Stimulated activated CD4-positive, alpha-beta T cell treated with anti-CD3 and anti-CD28 coated beads, TNF-alpha, amount 100 ng/mL, for 4 hours (primary cell): ENCODE measurements at places on chromosomes 6 and 20.

GRCh38 chr6:27478141-27478705 lies 5.3 kb upstream of the ZNF184 start:
- DNase-seq: no peak

DNA sequence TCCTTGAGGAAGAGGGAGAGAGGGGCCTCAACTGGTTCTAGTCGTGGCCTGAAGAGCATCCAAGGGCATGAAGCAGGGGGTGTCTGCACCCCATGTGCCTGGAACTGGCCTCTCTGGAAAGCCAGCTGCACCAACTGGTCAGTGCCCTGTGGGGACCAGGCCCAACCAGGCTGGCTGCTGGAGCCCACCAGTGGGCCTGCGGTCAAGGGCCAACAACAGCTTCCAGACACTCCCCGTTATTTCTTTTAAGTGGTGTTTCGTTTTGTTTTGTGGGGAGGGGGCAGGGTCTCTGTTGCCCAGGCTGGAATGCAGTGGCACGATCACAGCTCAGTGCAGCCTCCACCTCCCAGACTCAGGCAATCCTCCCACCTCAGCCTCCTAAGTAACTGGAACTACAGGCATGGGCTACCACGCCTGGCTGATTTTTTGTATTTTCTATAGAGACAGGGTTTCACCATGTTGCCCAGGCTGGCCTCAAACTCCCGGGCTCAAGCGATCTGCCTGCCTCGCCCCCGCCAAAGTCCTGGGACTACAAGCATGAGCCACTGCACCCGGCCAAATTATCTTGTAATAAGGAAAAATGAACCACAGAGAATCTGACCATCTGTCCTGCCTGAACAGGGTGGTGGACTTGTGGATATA lies 11.9 kb upstream of the C20orf144 start:
- DNase-seq: no peak

GRCh38 chr6:31972709-31973350 lies 892 bp upstream of the DXO start:
- no peak for DNase-seq

- no peak for DNase-seq
Observed at GRCh38 chr6:162219266-162219665, 508.3 kb downstream of the PRKN start.

DNA sequence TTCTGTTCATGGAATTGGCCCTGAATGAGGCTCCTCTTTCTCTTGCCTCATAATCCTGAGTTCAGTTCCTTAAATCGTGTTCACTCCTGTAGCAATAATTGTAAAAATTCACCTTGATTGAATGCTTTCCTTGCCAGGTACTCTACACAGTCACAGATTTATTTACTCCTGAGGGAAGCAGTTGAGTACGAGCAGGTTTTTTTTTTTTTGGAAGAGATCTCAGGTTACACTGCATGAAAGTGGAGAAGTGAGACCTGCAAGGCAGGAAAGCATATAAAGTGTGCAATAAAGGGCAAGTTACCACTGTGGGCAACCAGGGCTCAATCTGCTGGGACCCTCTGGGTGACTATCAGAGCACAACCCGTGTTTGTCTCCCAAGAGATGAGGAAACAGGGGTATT lies 93.0 kb upstream of the DOK5 start:
- no peak for DNase-seq

GRCh38 chr6:113017353-113017752 lies 670.2 kb downstream of the RFPL4B start:
- no peak for DNase-seq

DNA sequence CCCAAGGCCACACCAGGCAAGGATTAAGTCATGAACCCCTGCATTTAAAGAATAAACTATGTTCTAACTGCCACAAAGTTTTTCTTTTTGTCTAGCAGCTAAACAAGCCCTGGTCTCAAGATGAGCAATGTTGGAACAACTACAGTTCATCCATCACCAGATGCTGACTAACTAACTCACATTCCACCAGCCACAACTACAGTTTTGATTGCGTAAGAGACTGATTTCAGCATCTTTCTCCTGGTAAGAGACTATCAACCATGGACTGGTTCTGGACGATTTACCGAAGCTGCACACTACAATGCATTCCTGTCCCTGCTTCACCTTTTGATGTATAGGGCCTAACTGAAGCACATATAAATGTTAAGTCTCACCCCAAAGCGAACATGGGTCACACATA lies 43.0 kb downstream of the F13A1 start:
- no peak for DNase-seq

GRCh38 chr6:148273962-148274752 lies 68.5 kb upstream of the SASH1 start:
- DNase-seq: no peak

DNA sequence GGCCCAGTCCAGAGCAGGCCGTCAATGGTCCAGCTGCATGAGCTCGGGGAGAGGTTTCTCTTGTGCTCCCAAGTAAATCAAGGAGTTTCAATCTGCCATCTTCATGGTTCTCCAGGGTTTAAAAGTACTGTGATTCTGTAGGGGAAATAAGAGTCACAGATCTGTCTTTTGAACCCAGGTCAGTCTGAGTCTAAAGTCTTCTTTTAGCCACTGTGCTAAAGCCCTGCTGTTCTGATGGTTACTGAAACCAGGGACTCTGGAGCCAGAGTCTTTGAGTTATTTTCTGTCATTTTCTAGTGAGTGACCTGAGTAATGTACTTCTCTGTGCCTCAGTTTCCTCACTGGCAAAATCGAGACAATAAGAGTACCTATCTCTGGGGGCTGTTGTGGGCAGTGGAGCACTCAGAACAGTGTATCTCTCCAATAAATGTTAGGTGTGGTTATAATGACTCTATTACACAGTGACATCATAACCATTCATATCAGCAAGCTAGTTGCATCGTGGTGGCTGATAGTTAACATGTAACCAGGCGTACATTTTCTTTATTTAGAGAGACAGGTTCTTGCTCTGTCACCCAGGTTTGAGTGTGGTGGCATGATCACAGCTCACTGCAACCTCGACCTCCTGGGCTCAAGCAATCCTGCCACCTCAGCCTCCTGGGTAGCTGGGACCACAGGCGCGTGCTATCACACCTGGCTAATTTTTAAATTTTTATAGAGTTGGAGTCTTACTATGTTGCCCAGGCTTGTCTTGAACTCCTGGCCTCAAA lies 74.6 kb upstream of the KCNG1 start:
- DNase-seq: no peak

DNA sequence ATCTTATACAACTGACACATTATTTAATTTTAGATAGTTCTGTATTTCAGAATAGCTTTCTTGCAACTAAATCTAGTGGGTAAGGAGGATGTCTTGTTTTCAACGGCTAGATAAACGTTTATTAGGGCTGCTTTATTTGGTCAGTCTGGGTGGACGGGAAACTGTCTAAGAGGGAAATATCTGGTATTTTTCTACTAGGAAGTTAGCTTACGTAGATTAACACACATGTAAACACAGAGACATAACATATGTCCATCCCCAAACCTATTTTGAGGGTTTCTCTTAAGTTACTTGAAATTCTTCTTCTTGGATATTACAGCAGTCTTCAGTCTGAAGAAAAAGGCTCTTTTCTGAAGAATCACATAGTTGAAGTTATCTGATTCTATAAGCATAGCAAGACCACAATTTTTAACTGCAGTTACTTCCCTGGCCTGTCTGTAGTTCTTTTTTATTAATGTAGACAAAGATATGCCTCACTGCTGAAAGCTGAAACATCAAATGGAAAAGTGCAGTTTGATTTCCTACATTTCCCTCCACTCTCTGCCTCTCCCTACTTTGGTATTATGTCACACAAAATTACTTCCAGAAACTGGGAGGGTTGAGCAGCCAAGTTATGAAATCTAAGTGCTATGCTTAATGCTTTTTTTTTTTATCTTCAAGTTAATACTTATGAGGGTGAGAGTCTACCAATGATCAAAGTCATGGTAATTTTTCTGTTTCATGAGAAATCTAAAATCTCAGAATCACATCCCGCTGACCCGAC lies 37.4 kb downstream of the PLAGL1 start:
- no peak for DNase-seq

DNA sequence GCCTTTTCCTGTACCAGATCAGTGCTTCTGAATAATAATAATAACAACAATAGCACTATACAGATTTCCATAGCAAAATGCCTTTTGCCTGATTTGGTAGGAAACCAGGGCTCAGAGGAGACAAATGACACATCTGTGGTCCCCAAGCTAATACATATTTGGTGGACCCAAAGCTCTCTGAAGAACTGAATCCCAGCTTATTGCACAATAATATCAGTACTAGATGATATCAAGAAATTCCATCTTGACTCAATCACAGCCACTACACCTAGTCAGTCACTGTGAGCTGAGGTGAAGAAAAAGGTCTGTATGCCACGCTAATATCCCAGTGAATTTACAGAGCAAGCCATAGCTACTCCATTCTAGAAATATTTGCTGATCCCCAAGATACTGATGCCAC lies 270.6 kb upstream of the RIN2 start:
- no peak for DNase-seq

DNA sequence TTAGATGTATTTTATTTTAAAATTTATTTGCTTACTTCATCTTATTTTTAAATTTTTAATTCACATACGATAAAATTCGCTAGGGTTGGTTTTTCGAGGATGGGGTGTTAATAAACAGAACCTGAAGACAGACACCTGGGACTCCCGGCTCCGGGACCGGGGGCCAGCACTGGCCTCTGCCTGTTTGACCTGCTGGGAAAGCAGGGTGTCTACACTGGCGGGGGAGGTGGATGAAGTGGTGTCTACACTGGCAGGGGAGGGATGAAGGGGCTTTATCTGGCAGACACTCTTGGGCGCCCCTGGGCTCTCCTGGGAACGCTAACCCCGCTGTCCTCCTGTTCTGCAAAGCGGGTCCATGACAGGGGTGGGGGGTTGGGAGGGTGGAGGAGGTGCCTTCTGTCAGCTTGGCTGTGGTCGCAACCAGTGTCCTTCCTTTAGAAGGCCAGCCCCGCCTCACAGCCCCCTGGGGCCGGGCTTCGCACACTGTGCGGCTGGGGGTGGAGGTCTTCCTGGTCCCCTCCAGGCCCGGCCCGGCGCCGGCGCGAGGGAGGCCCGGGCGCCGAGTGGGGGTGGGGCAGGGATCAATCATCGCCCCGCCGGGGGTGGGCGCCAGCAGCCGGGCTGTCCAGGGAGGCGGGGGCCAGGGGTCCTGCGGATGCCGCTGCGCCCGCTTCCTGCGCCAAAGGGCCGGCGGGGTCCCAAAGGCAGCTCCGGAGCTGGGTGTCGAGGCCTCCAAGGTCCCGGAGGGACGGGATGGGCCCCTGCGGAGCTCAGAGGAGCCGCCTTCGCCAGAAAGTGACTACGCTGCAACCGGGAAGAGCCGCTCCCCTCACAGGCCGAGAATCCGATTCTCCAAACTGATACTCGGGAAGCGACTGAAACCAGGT lies 1.8 kb downstream of the GATA5 start:
- DNase-seq: no peak

DNA sequence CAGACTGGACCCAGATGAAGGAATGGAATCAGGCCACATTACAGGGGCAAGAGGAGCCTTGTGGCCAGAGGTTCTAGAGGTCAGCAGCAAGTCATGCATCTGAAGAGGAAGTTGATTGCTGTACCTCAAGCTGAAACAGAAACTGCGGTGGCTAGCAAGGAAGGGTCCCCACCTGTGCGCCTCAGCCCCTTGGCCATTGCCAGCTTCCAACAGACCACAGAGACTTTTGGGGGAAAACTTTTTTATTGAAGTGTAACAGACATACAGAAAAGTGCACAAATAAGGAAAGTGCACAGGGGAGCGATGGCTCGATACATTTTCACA lies 26.8 kb upstream of the SLC9A8 start:
- no peak for DNase-seq

DNA sequence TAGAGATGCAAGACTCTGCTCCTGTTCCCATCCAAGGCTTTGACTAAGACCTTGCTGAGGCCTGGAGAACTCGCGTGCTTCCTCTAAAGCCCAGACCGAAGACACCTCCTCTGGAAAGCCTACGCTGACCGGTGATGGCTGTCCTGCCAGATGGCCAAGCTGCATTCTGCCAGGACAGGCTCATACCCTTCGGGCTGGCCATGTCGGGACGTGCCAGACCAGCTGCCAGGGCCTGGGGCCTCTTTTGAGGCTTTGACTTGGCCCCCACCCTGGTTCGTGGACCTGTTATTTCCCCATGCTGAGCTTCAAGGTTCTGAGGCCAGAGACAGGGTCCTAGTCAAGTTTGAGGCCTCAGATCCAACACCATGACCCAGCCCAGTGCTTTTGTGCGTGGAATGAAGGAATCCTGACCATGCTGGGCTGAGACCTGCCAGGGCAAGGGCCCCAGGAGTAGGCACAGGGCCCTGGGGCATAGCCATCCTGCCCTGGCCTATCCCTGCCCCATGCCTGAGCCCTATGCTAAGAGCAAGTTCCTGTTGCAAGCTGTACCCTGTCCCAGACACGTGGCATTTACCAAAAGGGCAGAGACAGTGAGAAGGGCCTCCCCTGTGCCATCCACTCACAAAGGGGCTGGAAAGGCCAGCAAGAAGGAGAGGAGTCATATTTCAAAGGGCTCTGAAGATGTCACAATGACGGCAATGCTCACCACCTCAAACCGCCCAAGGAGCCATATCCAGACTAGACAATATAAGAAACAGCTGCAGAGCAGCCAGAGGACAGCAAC lies 42.8 kb downstream of the MRPL14 start:
- no peak for DNase-seq

DNA sequence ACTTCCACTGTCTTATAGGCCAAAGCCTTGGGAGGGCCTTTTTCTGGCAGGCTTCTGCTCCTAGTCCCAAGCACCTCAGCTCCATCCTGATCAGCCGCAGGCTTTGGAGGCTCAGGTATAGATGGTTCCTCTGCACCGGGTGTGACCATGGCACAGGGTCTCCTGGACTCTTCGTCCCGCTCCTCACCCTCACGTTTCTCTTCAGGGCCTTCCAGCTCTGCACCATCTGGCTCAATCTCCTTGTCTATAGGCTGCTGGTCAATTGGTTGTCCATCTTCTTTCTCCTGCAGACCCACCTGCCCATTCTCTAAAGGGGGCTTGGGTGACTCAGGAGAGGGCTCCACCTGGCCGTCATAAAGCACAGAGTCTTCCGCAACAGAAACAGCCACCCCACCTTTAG lies 37.0 kb downstream of the BFSP1 start:
- no peak for DNase-seq

- no peak for DNase-seq
Observed at GRCh38 chr6:5084781-5085647, at the start of gene PPP1R3G. PPP1R3G (plus strand) TSS chr6:5085341; CDS start chr6:5085486, 145 bp downstream.

DNA sequence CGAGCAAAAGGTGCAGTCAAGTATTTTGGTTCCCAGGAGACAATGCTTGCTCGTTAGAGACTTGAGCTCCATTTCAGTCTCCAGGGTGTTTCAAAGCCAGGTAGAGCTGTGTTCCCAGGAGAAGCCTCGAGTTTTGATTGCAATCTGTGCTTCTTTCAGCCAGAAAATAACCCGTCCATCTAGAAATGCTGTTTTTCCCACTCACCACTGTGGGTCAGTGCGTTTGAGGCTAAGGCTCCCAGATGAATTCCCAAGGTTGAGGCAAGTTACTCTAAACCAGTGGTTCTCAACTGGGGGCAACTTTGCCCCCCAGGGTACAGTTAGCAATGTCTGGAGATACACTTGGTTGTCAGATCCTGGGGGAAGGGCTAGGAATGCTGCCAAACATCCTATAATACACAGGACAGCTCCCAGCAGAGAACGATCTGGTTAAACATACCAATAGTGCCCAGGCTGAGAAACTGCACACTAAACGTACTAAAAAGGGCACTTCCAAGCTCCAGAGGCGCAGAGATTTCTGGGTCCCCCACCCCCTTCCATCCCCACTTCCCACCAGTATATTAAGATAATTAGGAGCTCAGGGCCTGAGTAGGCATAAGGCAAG lies 13.8 kb downstream of the BMP7 start:
- DNase-seq: no peak
